Activated T-helper 2 cell treated with anti-CD3 and anti-CD28 coated beads, Interferon-gamma antibody, Interleukin-2, Interleukin-4, amounts not matched to agents 10 μg/mL and 5 μg/mL and 100 μg/mL, durations not matched to agents 14 hours and 24 hours and 36 hours (primary cell): ENCODE measurements at places on chromosomes 12 and 14. TPM values are rescaled to one million over a fixed set of nuclear protein-coding genes. Genes with fewer than 3 reads are reported as not detected.

Gene KLRB1
- total RNA-seq: 0.32 TPM in 1 of 2 replicates, not detected in the other

Gene SLC25A21
- not detected in 2 replicates for total RNA-seq

Gene OVCH1
- not detected in 2 replicates for total RNA-seq

Gene MYO1H
- not detected in 2 replicates for total RNA-seq

Gene CIROP
- total RNA-seq: not detected in 2 replicates
